G401 (cell line): ENCODE measurements at places on chromosomes 2 and 18. TPM values are rescaled to one million over a fixed set of nuclear protein-coding genes. Genes with fewer than 3 reads are reported as not detected.

AKAIN1 gene
- not detected in 2 replicates for total RNA-seq

XDH gene
- total RNA-seq = not detected in 2 replicates

CNTNAP5 gene
- total RNA-seq = not detected in 2 replicates

CD226 gene
- 0.07 and 0.31 TPM in 2 replicates for total RNA-seq
